ENCODE measurements at places on chromosomes 4 and X.

GRCh38 chr4:125280892-125281403, 33.8 kb upstream of the FAT4 start:
- DNase-seq = no peak

GRCh38 chrX:7815166-7815805, 27.7 kb upstream of the VCX start:
- no peak for DNase-seq

DNA sequence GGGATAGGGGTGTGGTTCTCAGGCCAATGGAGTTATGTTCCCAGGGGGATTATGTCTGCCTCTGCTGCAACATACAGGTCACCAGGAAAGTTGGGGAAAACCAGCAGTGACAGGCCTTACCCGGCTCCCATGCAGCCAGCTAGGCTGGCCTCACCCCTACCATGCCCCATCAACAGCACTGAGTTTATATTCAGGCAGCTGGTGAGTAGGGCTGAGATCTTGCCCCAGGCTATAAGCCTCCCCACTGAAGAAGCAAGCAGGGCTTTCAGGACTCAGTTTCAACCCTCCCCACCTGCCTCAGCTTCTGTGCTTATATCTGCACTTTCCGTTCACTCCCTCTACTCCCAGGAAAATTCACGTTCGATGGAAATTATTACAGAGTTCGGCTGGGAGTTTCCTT, 122.4 kb upstream of the PGRMC2 start:
- no peak for DNase-seq

DNA sequence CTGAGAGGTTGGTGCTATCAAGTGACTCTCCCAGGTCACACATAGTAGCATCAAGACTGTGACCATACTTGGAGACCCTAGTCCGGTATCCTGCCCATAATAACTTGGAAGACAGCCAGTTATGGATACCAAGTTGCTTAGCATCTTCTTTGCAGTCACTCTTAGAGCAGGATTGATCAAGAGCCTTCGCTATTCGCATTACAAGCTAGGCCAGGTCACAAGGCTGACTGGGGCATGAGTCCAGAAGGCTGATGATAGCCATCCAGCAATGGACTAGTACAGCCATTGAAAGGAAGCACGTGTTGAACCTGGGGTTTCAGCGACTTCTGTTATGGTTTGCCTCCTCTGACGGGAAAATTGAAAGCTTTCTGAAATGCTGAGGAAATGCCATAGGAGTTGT, 157.6 kb downstream of the POLA1 start:
- no peak for DNase-seq

- no peak for DNase-seq
These were observed 824 bp downstream of the SASH3 start for GRCh38 chrX:129780441-129781105.

DNA sequence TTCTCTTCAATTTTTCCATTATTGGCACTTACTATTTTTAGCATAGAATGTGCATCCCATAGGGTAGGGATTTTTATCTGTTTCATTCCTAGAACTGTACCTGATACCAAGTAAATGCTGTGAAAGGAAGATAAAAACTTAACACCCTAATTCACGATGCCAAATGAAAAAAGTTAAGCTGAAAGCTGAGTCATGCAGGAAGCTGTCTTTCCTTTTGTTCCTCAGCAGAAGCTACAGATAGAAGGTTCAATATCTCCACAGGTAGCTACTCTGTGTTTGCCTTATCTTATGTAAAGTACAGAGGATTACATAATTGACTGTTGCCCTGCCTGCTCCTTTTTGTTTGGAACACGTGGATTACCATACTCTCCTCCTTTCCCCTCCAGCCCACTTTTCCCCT, 77.0 kb downstream of the LRP2BP start:
- no peak for DNase-seq

DNA sequence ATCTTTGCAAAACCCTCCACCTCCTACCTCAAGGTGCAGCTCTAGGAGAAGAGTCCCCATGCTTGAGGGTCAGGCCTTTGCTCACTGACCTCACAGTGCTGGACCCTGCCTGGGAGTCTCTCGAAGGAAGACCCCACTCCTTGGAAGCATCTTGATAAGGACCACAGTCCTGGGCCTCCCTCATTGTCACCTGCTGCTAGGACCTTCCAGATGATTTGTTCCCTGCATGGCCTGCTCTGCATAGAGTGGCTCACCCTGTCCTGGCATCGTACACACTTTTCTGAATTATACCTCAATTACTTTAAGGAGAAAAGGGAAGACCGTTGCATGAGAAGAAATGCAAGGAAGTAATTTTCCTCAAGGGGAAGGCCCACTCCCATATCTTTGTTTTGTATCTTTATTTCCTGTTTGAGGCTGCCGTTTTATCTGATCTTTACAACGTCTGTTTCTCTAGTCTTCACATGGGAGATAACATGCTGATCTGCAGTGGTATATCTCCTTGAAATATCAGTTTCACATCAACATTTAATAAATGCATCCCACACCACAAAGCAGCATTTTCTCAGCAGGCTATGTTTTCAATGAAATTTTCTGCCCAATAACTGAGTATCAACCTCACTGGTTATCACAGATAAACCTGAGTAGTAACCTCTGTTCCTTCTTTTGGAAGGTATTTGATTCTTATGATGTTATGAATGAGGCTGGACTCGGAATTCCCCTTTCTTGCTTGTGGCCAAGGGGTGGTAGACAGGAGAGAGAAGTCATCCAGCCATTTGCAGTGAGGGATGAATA, 15.0 kb upstream of the AKAP17A start:
- DNase-seq = no peak

Data from fibroblast of skin of back (primary cell).